Stimulated activated effector memory CD8-positive, alpha-beta T cell treated with anti-CD3 and anti-CD28 coated beads, Interleukin-12 subunit alpha, Interleukin-12 subunit beta, amount 100 ng/mL, for 72 hours (primary cell): ENCODE measurements at places on chromosomes 13 and 19.
A peak's percentile ranks its signal among the peaks of the same experiment; 100 is the strongest.

GRCh38 chr13:75378301-75378700 lies 103.7 kb downstream of the TBC1D4 start:
- DNase-seq = no peak

DNA sequence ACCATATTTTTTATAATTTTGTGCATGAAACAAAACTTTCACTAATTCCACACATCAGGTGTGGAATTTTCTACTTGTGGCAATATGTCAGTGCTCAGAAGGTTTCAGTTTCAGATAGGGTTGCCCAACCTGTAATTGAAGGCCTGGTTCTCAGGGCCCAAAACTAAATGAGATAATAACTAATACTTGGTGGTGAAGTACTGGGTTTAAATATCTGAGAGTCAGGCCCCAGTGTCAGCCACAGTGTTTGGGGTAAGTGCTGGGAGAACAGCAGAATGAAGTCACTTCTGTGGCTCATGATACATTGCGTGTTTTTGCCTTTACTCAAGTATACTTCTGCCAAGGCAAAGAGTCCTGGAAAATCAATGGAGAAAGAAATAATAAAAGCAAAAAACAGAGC lies 5.6 kb downstream of the SAFB start:
- DNase-seq = no peak

- no peak for DNase-seq
Measured at GRCh38 chr13:96071504-96071903, 18.3 kb upstream of the UGGT2 start.

DNA sequence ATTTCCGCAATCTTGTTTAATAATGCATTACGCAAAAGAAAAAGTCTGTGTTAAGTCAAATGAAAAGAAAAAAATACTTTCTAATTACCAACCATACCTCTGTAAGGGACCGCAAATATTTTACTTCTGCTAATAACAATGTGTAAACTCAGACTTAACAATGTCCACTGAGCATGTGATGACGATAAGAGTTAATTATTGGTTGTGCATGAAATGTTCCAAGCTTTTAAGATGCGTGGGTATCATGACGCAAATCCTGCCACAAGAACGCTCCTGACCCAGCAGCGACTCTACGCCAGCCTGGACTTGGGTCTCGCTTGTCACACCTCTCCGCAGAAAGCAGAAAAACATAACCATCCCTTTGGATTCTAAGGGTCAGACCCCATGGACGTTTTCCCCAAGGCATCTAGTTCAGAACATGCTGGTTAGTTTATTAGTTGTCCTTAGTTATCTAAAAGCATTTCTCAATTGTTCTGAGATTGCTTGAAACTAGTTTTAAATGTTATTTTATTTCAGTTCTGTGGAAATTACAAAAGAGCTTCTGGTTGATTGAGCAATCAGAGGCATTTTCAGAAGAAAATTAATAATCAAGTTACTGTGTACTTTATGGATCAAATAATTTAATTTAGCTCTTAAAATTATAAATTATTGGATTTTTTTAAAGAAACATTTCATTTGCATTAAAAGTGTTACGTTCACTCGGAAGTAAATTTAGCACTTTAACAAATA lies 779.9 kb upstream of the ARGLU1 start:
- no peak for DNase-seq

- DNase-seq = peak; percentile 73
Measured at GRCh38 chr19:38319421-38320258, at the start of gene KCNK6. KCNK6 (plus strand) TSS chr19:38319845; CDS start chr19:38319951, 106 bp downstream.

GRCh38 chr19:41956621-41957020 lies 2.5 kb downstream of the RABAC1 start:
- no peak for DNase-seq

DNA sequence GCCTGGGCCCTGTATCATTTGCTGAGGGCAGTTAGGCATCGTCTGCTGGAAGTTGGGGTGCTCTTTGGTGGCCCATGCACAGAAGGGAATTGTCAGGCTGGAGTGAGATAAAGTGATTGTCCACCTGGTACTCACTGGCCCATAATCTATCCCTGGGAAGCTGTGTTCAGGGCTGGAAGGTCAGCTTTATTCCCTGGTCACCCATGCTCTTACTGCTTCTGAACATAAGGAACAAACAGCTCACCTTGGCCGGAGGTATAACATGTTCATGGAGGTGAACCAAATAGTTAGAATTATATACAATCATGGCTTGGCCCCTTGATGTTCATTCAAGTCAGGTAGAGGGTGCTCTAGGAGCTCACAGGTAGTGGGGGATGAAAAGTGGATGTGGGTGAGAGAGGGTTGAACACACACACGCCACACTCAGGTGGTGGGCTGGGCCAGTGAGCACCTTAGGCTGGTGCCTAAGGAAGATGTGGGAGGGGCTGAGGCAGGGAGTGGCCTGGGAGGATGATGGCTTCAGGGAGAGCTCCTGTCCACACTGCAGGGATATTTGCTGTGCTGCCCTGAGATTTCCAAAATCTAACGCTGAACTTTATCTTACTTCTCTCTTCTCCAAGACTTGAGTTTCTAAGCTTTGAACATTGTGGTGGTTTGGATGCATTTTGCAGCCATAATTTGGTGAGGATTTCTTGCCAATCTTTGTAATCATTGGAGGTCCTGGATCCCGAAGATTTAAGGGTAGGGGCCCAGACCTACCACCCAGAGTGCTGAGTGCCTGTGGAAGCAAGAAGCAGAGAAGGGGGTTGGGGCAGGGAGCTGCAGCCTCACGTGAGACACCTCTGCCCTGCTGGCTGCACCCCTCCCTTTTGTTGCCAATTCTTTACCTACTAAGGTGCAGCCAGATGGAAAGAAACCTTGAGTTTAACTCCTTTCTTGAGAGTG lies 420.6 kb downstream of the ZNF536 start:
- no peak for DNase-seq

- no peak for DNase-seq
Measured at GRCh38 chr19:485077-485476, 11.2 kb upstream of the MADCAM1 start.

DNA sequence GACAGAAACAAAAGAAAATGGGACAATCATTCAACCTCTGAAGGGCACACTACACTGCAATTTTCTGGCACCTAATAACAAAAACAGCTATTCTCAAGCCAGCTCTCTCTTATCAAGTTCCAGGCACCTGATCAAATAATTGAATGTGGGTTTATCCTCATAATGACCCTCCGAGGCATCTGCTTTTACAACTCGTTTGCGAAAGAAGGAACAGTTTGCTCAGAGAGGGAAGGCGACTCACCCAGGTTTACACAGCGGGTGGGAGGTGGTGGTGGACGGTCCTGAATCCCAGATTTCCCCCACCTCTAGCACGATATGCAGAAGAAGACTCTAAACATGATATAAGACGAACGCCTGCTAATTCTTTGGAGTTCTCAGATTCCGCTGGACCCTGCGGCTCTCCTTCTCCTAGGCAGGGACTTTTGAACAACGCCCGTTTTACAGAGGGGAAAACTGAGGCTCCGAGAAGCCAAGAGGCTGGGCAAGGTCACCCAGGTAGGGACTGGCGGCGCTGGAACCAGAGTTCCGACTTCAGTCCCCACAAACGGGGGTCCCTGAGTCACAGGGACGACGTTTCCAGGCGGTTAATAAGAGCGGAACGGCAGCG lies 641 bp downstream of the SGTA start:
- DNase-seq = no peak

- DNase-seq = peak; percentile 51
Measured at GRCh38 chr13:44768775-44769581, 192.8 kb upstream of the TSC22D1 start.
